ENCODE measurements at places on chromosomes 16 and 17.

- DNase-seq: no peak
These were observed 42.0 kb downstream of the BAHCC1 start for GRCh38 chr17:81437191-81437651.

- no peak for DNase-seq
These were observed 313.8 kb downstream of the C16orf95 start for GRCh38 chr16:87003414-87003755.

- peak; percentile 68 for DNase-seq
These were observed 13.1 kb upstream of the SREBF1 start for GRCh38 chr17:17849845-17850373.

- no peak for DNase-seq
These were observed 11.4 kb downstream of the RAPGEFL1 start for GRCh38 chr17:40188694-40189093.

GRCh38 chr16:4384509-4384942 lies 12.9 kb downstream of the VASN start:
- DNase-seq: no peak

Measured in C1 segment of cervical spinal cord (tissue), 14 donors.